Left lung (tissue), 14 donors: ENCODE measurements at places on chromosomes 2 and 18. TPM values are rescaled to one million over a fixed set of nuclear protein-coding genes. Genes with fewer than 3 reads are reported as not detected.

GRCh38 chr2:132560562-132560961, 109.4 kb downstream of the LYPD1 start:
- no peaks in the 10 kb centered on the region for H3K4me1 ChIP-seq
- H3K36me3 ChIP-seq, result no peaks in the 10 kb centered on the region
- no peak overlapping the region for H3K4me3 ChIP-seq
- no peak for DNase-seq
- H3K27ac ChIP-seq, result no peak overlapping the region

DNA sequence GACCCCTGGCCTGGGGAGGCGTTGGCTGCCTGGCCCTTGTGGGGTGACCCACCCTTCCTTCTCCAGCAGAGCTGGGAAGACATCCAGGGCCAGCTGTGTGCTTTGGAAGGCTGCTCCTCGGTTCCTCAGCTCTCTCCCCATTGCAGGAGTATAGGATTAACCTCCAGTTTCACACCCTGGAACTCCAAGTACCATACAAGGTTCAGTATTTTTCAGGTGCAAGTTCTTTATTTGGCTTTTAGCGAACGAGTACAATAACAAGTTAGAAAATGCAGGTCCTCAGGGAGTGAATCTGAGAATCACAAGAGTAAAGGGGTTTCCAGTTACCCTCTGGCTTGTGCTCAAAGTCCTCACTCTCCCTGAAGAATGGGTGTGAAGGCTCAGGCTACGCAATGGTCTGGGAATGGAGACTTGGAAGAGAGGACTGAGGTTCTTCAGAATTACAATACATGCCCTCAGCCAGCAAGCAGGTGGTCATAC, 101.2 kb downstream of the APOB start:
- H3K4me1 ChIP-seq, result no peaks in the 10 kb centered on the region
- H3K27me3 ChIP-seq, result no peaks in the 10 kb centered on the region
- H3K36me3 ChIP-seq, result no peaks in the 10 kb centered on the region
- H3K4me3 ChIP-seq, result no peak overlapping the region
- no peak for DNase-seq

GRCh38 chr2:175414882-175415487, 233.5 kb upstream of the ATP5MC3 start:
- H3K36me3 ChIP-seq, result no peaks in the 10 kb centered on the region
- no peaks in the 10 kb centered on the region for H3K27me3 ChIP-seq
- DNase-seq, result peak; percentile 81
- H3K27ac ChIP-seq, result no peak overlapping the region
- no peaks in the 10 kb centered on the region for H3K4me1 ChIP-seq
- no peak overlapping the region for H3K4me3 ChIP-seq

Gene C18orf32
- total RNA-seq, result 65.2 TPM

- no peak overlapping the region for H3K27ac ChIP-seq
- DNase-seq, result no peak
- H3K4me1 ChIP-seq, result no peaks in the 10 kb centered on the region
- no peaks in the 10 kb centered on the region for H3K27me3 ChIP-seq
- H3K36me3 ChIP-seq, result no peaks in the 10 kb centered on the region
- no peak overlapping the region for H3K4me3 ChIP-seq
Observed at GRCh38 chr2:38498045-38498481, 104.7 kb downstream of the HNRNPLL start.

DNA sequence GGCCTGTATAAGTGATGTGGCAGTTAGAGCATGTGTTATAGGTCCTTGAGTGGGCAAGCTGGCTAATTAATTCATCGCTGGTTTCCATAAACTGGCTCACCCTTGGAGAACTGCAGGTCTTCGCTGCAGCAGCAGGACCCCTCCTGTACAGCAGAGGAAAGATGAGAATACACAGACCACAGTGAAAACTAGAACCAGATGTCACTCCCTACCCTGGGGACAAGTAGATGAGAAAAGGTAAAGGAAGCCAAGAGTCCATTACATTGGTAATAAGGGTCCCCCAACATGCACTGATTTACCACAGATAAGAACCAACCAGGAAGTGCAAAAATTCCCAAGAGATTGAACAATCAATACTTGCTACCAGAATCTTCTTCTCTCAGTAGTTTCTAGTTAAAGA, 415.6 kb upstream of the LYPD1 start:
- H3K4me3 ChIP-seq, result no peak overlapping the region
- H3K36me3 ChIP-seq, result no peaks in the 10 kb centered on the region
- no peak overlapping the region for H3K27ac ChIP-seq

GRCh38 chr2:42087137-42087856, 39.5 kb downstream of the PKDCC start:
- peaks cover 3% of the 10 kb centered on the region for H3K4me1 ChIP-seq
- H3K27ac ChIP-seq, result no peak overlapping the region
- DNase-seq, result no peak
- H3K27me3 ChIP-seq, result no peaks in the 10 kb centered on the region
- no peaks in the 10 kb centered on the region for H3K36me3 ChIP-seq
- H3K4me3 ChIP-seq, result no peak overlapping the region

Gene TNFRSF11A
- total RNA-seq, result 4.7 TPM

- H3K4me1 ChIP-seq, result no peaks in the 10 kb centered on the region
- no peak overlapping the region for H3K4me3 ChIP-seq
Observed at GRCh38 chr18:76903386-76903785, 81.0 kb downstream of the ZNF236 start.

DNA sequence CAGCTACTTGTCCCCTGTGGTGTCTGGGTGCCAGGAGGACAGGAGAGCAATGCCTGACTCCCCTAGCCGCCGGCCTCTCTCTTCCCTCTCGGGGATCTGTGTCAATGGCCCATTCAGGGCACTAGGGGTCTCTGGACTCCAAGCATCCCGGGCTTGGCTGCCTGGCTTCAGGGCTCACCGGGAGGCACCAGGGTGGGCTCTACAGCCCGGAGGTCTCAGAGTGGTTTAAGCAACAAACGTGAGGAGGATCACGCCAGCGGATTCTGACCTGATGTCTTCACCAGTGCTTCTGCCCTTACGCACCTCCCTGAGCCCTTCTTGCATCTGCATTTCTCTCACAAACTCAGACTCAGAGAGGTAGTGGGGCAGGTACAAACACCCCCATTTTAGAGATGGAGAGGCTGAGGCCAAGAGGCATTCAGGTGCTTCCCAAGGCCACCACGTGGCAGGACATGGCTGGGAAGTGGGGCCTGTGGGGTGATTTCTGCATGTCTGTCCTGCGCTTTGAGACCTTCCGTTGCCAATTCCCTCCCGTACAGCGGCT, 243.0 kb downstream of the CELF4 start:
- no peaks in the 10 kb centered on the region for H3K36me3 ChIP-seq
- H3K27me3 ChIP-seq, result peaks cover 43% of the 10 kb centered on the region
- H3K27ac ChIP-seq, result no peak overlapping the region

DNA sequence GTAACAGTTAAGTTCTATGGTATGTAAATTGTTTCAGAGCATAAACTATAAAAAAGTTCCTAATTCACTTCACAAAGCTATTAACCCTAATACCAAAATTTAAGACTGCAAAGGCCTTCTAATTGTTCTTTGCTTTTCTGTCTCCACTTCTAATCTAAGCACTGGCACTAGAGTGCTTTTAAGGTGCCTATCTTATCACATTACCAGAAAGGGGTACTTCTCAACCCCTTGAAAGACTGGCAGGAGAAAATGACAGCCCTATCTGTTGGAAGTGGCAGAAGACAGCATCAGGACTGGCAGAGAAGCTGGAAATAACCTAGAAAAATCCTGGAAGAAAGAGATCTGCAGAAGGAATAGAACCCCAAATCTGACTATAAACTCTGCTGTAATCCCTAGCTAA, 10.3 kb downstream of the CNRIP1 start:
- H3K4me3 ChIP-seq, result no peak overlapping the region
- DNase-seq, result no peak
- H3K4me1 ChIP-seq, result no peaks in the 10 kb centered on the region

- H3K27ac ChIP-seq, result no peak overlapping the region
- no peaks in the 10 kb centered on the region for H3K4me1 ChIP-seq
- no peaks in the 10 kb centered on the region for H3K27me3 ChIP-seq
Observed at GRCh38 chr2:25951071-25951547, 31.2 kb downstream of the KIF3C start.

Gene NGEF
- 0.26 TPM for total RNA-seq

DNA sequence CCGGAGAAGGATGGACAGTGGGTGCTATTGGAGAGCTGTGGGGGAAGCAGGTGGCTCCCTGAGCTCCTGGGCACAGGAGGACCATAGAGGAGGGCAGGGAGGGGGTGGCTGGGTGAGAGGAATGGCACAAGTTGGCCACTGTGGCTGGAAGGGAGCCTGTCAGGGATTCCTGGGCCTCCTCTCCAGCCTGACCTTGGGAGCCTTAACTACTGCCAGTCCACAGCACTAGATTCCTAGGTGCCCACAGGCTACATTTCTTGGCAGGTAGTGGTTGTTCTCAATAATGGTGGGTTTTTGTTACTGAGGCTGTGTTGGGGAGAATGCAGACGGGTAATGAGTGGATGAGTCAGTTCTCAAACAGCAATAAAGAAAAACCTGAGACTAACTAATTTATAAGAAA, 26.0 kb downstream of the EFHD1 start:
- H3K27ac ChIP-seq, result no peak overlapping the region
- no peak for DNase-seq
- no peaks in the 10 kb centered on the region for H3K4me1 ChIP-seq
- H3K36me3 ChIP-seq, result no peaks in the 10 kb centered on the region
- no peak overlapping the region for H3K4me3 ChIP-seq

GRCh38 chr2:15746703-15747550, 155.3 kb downstream of the DDX1 start:
- H3K27me3 ChIP-seq, result no peaks in the 10 kb centered on the region
- no peak overlapping the region for H3K27ac ChIP-seq
- DNase-seq, result no peak
- H3K4me3 ChIP-seq, result no peak overlapping the region
- no peaks in the 10 kb centered on the region for H3K36me3 ChIP-seq

GRCh38 chr2:196162586-196163175, 8.7 kb downstream of the STK17B start:
- no peak overlapping the region for H3K27ac ChIP-seq
- H3K4me3 ChIP-seq, result no peak overlapping the region
- H3K36me3 ChIP-seq, result no peaks in the 10 kb centered on the region

DNA sequence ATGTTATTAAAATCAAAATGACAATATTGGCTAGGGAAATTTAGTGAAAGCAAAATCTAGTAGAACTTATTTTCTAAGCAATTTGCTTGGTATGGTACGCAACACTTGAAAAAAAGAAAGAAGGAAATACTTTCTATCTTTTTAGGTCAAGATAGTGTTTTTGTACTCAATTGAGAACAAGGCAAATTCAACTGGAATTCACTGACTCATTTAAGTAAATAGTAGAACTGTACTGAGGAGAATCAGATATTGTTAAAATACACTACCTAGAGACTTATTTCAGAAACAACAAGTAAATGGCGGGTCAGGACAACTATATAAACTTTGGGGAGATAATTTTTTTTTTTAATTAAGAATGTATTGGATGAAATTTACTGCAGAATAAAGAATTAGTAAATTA, 18.9 kb downstream of the ZRANB3 start:
- no peaks in the 10 kb centered on the region for H3K36me3 ChIP-seq
- H3K4me1 ChIP-seq, result no peaks in the 10 kb centered on the region
- H3K4me3 ChIP-seq, result no peak overlapping the region

GRCh38 chr18:62584241-62585120, 61.7 kb downstream of the ZCCHC2 start:
- peak; percentile 82 for DNase-seq
- no peak overlapping the region for H3K4me3 ChIP-seq
- peak overlapping the region; percentile 23 for H3K27ac ChIP-seq
- no peaks in the 10 kb centered on the region for H3K27me3 ChIP-seq
- H3K36me3 ChIP-seq, result peaks cover 28% of the 10 kb centered on the region

Gene GKN1
- not detected for total RNA-seq

Gene BUB1
- total RNA-seq, result 10.9 TPM

GRCh38 chr2:170770606-170771420, 635 bp downstream of the ERICH2 start:
- no peaks in the 10 kb centered on the region for H3K4me1 ChIP-seq

GRCh38 chr2:66651295-66651694, 216.4 kb downstream of the MEIS1 start:
- no peaks in the 10 kb centered on the region for H3K4me1 ChIP-seq
- H3K36me3 ChIP-seq, result no peaks in the 10 kb centered on the region
- no peaks in the 10 kb centered on the region for H3K27me3 ChIP-seq
- no peak overlapping the region for H3K27ac ChIP-seq

DNA sequence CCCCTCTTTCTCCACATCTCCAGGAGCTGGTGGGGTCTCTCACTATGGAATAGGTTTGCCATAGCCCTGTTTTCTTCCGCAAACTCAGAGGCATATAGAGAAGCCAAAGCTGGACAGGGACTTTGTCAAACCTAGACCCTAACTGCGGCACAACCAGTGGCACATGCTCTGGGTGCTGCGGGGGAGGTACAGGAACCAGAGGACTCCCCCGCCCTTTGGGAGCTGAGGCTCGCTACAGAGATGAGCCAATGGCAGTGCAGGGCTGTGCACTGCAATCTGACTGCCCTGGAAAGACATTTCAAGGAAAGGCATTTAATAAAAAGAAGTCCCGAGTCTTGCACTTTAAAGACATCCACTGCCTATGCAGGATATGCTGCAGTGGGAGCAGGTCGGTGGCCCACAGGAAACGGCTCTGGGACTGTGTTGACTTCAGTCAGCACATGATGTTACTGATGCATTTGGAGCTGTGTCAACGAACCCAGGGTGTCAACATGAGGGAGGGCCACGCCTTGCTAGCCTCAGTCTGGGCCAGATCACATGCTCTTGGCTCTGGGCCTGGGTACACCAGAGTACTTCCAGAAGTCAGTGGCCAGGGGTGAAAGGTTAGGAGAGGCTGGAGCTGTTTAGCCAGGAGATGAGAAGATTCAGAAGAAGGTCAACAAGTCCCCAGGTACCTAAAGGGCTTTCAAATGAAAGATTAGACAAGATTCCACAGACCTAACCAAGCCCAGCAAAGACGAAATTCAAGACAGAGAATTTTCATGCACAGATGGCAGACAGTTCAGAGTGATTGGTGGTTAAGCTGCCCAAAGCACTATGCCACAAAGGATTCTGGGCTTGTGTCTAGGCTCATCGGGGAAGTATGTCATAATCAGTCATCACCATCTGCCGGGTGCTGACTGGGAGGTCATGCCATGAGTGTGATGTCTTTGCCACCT, 8.2 kb downstream of the SLC35F6 start:
- H3K4me1 ChIP-seq, result peaks cover 29% of the 10 kb centered on the region
- no peaks in the 10 kb centered on the region for H3K36me3 ChIP-seq
- no peaks in the 10 kb centered on the region for H3K27me3 ChIP-seq
- DNase-seq, result peak; percentile 92

DNA sequence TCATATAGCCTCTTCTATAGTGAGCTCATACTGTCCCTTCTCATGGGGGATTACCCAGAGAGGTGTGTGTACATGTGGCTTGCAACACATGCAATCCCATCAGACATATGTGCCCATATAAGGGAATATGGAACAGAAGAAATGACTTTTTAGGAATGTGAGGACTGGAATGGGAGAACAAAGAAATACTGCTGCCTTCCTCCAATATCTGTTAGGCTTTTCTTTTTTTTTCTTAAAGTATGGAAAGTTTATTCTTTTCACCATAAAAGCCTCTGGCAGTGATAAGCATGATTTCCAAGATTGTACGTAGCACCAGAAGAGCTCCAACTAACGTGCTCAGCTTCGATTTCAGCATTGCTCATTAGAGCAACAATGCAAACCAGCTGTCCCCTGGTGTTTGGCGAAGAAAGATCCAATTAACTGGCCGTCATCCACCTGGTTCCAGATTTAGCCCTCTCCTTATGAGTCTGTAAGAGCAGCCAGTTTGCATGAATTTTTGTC, 113.6 kb downstream of the ADCYAP1 start:
- no peak overlapping the region for H3K4me3 ChIP-seq
- H3K4me1 ChIP-seq, result no peaks in the 10 kb centered on the region
- H3K36me3 ChIP-seq, result no peaks in the 10 kb centered on the region
- no peak for DNase-seq
- no peaks in the 10 kb centered on the region for H3K27me3 ChIP-seq
